Right cardiac atrium (tissue), 5 donors: ENCODE measurements at places on chromosomes 5 and 9.

DNA sequence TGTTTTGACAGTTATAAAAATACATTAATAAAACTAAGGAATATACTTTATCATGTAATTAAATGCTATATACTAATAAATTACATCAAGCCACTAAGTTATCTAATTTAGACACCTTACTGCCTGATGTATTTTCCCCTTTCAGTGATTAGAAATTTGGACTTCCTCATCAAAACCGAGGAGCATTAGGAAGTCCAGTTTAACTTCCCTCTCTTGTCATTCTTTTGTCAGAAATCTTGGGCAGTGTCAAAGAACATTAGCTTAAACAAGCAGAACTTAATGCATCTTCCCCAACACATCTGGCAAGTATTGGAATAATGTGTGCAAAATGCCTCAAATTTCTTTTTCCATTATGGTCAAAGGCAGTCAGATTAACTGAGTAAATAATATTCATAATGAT is 81.6 kb downstream of the PLPP1 start:
- DNase-seq, result no peak

DNA sequence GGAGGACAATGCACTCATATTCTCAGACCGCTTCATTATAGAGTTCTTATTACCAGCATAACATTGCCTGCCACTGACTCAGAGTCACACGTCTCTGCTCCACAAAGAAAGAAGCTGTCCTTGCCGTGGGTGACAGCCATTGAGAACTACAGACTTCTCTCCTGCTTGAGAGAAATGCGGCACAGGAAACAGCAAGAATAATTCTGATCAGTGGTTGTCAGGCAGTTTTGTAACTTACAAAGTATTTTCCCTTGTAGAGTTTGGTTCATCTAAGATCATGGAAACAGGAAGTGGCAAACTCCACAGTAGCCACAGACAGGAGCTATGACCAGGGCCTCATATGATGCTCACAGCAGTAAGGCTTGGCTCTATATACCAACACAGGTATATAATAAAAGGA is 47.0 kb downstream of the KCNV2 start:
- DNase-seq, result no peak

DNA sequence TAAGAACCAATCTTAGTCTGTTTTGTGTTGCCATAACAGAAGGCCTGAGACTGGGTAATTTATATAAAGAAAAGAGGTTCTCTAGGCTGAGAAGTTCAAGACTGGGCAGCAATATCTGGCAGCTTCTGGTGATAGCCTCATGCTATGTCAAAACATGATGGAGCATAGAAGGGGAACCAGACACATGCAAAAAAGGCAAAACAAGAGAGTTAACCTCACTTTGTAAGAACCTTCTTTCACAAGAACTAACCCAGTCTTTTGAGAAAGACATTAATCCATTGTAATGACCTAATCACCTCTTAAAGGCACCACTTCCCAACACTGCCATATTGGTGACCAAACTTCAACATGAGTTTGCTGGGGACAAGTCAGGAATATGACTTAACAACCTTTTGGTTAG is 37.3 kb downstream of the FSD1L start:
- DNase-seq, result no peak

GRCh38 chr9:137870432-137870831 is 7.2 kb upstream of the CACNA1B start:
- DNase-seq, result no peak

GRCh38 chr5:31116466-31117031 is 76.9 kb upstream of the CDH6 start:
- DNase-seq, result no peak

DNA sequence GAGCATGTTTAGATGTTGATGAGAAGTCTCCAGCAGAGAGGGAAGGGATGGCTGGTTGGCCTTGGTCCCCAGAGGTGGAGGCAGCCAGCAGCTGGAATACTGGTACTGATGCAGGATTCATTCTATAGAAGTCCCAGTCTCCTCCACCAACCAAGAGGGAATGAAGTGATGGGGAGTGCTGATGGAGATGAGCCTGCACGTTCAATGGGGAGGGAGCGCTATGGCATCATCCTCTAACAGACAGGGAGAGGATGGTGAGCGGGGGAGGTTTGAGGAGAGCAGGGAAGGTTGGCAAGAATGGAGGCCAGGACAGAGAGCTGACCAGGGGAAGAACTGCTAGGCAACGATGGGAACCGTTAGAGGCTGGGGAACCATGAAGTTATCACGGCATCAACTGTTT is 159.8 kb upstream of the MVB12B start:
- no peak for DNase-seq

- DNase-seq, result no peak
These were observed 752.9 kb upstream of the SEMA6A start for GRCh38 chr5:117327511-117327910.

DNA sequence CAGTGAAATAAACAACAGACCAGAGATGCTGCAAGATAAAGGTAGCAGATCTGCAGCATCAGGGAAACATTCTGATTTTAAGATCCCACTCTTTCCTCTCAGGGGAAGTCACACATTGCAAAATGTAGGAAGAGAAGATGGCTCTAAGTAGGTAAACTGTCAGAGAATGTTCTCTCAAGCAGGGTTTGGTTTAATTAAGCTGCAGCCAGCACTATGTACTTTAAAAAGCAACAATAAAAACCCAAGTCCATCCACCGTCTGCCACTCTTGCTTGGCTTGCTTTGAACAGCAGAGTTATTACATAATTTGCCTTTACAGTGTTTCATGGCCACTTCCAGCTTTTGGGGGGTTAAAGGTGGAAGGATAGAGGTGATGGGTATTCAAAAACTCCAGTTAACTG is 343.2 kb upstream of the DAP start:
- no peak for DNase-seq

- no peak for DNase-seq
These were observed 231.7 kb upstream of the CDH12 start for GRCh38 chr5:23084815-23085214.

DNA sequence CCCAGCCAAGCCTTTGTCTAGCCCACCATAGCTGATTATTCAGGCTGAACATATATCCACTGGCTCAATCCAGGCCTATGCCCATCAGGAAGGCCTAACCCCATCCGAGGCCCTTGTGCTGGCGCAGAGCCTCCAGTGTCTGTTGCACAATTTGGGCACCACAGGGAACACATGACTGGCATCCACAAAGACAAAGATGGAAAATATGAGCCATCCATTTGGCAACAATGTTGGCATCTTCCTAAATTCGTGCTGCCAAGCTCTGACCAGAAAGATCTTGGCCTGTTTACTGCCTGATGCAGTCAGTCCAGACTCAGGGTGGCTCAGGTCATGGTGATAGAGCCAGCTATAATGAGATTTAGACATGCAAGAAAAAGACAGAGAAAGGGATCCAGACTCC is 233.8 kb downstream of the PIK3R1 start:
- DNase-seq, result peak; percentile 32

DNA sequence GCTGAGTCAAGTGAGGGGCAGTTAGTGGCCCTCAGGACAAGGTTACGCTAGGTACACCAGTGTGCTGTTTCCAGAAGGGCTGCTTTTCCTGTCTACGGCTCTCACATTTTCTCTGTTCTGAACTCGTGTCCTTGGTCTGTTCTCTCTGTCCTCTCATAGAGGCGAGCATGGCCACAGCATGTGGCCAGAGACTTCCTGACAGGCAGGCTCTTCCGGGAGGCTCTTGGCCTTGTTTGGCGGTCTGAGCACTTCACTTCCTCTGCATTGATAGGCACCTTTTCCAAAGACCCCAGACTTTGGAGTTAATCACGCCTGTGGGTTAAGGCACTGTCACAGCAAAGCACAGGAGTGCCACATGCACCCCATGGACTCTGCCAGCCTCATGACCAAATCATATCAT is 1.2 kb downstream of the CKMT2 start:
- peak; percentile 16 for DNase-seq

GRCh38 chr9:1995084-1995483 is 20.1 kb upstream of the SMARCA2 start:
- no peak for DNase-seq

DNA sequence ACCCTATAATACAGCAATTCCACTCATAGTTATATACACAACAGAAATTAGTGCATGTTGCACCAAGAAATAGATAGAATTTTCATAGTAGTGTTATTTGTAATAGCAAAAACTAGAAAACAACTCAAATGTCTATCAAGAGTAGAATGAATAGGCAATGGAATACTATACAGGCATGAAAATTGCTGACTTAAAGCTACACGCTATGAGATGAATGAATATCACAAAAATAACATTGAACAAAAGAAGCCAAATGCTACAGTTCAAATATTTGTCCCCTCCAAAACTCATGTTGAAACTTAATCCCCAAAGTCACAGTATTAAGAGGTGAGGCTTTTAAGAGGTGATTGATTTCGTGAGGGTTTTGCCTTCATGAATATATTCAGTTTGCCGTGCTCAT is 215.1 kb downstream of the FRMD3 start:
- DNase-seq, result no peak

DNA sequence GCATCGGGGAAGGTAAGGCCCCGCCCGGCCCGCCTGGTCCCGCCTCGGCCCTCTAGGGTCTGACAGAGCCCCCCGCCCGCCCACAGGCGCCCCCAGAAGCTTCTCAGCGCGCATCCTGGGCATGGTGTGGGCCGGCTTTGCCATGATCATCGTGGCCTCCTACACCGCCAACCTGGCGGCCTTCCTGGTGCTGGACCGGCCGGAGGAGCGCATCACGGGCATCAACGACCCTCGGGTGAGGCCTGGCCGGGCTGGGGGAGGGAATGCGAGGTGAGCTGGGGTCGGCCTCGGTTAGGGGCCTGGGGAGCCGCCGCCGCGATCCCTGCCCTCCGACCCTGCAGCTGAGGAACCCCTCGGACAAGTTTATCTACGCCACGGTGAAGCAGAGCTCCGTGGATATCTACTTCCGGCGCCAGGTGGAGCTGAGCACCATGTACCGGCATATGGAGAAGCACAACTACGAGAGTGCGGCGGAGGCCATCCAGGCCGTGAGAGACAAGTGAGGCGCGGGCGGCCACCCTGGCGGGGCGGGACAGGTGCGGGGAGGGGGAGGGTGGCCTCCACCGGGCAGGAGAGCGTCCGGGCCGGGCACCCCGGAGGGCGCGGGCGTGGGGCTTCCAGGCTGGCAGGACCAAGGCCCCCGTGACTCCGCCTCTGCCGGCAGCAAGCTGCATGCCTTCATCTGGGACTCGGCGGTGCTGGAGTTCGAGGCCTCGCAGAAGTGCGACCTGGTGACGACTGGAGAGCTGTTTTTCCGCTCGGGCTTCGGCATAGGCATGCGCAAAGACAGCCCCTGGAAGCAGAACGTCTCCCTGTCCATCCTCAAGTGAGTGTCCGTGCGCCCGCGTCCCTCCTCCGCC is 7.1 kb downstream of the LRRC26 start:
- peak; percentile 65 for DNase-seq

DNA sequence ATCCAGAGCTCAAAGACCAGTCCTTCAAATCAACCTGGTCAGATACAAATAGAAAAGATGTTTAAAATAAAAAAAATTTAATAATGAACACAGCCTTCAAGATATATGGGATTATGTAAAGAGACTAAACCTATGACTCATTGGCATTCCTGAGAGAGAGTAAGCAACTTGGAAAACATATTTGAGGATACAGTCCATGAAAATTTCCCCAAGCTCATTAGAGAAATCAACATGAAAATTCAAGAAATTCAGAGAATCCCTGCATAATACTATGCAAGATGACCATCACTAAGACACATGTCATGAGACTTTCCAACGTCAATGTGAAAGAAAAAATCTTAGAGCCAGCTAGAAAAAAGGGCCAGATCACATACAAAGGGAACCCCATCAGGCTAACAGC is 512.9 kb upstream of the PTGER4 start:
- no peak for DNase-seq

DNA sequence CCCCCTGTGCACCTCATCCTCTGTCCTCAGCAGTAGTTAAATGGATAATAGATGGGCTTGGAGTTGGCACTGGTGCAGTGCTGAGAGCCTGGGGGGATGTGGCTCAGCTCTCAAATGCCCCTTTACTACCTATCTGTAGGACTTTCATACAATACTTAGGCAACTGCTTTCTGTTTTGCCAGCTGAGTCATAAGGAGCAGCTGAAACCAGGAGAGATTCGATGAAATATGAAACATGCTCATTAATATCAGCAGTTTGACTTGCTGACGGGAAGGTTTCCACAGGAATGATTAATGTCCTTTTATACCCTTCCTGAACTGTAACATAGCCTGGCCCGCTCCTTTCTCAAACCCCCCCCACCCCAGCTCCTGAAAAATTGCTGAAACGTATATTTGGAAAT is 142.6 kb downstream of the SAXO1 start:
- no peak for DNase-seq

DNA sequence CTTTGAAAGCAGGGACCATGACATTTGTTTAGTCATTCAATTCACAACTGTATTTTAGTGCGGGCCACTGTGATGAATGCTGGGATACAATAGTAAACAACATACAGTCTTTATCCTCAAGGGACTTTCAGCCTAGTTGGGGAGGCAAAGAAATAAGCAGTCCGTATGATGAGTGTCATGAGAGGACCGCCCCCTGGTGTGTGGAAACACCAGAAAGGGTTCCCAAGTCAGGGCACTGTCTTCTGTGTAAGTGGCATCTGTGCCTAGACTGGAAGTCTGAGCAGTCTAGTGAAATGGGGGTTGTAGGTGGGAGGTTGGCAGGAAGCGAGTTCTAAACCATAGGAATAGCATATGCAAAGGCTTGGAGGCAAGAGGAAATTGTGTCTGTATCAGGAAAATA is 6.8 kb downstream of the C9orf43 start:
- no peak for DNase-seq

GRCh38 chr9:1085086-1085485 is 34.9 kb downstream of the DMRT2 start:
- no peak for DNase-seq
